ENCODE measurements at places on chromosomes 2 and 18.

- DNase-seq, result no peak
These were observed 83.2 kb downstream of the DDX1 start for GRCh38 chr2:15674637-15675455.

GRCh38 chr2:221518201-221518934 is 53.7 kb downstream of the EPHA4 start:
- DNase-seq, result no peak

GRCh38 chr18:35707674-35708073 is 126.1 kb downstream of the GALNT1 start:
- no peak for DNase-seq

GRCh38 chr2:172101821-172102390 is 794 bp downstream of the DLX2 start:
- DNase-seq, result no peak

- no peak for DNase-seq
These were observed 145.0 kb downstream of the DCC start for GRCh38 chr18:52484977-52485376.

DNA sequence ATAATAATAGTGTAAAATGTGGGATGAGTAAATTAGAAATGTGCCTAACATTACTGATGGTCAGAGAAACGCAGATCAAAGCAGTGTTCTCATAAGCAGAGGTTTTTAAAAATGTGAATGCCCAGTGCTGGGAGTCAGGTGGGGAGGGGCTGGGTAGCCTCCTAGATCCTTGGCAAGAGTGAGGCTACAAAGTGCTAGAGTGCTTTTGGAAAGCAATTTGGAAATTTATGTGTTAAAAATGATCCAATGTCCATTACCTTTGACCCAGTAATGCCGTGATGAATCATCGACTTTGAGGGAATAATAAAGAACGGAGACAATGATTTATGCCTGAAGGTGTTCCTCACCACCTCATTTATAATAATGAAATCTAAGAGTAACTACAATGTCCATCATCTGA is 44.9 kb upstream of the TWIST2 start:
- no peak for DNase-seq

DNA sequence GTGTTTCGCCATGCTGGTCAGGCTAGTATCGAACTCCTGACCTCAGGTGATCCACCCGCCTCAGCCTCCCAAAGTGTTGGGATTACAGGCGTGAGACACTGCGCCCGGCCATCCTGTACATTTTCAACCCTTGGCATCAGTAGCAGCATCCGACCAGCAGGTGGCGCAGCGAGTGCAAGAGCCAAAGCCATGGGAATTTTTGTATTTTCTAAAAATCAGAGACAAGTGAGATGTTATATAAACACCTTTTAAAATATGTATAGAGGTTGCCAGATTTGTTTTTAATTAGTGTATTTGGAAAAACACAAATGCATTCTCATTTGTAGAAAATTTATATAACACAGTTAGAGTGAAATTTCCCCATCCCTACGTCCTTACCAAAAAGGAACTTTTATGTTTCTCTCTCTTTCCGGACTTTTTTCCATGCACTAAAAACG is 36.8 kb downstream of the MOGAT1 start:
- DNase-seq, result no peak

- DNase-seq, result no peak
These were observed 100.7 kb downstream of the MYT1L start for GRCh38 chr2:2230433-2230817.

GRCh38 chr2:190103144-190103543 is 40.6 kb upstream of the MSTN start:
- no peak for DNase-seq

DNA sequence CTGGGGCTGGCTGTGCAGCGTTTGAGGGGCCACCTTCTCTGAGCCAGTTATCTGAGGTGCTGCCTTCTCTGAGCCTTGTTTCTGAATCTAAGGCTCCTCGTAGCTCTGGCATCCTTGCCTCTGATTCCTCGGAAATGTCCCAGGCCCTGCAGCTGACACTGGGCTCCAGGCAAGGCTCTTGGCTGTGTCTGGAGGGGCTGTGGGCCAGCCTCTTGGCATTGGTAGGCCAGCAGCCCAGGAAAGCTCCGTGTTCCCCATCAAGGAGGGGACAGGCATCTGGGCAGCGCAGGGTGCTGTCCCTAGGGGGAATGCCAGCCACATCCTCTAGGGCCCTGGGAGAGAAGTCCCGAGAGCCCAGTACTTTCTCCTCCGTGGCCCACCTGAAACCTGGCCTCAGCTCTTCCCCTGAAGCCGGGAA is 40.7 kb upstream of the TAF1B start:
- no peak for DNase-seq

DNA sequence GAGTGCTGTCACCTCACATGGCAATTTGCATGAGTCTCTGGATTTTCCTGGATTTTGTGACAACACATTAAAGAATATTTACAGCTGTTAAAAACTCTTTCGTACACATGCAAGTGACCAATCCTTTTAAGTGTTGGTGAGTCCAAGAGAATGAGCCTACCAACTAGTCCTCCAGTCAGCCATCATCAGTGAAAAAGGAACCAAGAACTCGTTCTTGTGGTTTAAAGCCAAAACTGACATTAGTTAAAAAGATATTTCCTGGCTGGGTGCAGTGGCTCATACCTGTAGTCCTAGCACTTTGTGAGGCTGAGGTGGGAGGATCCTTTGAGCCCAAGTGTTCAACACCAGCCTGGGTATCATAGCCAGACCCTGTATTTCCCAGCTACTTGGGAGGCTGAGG is 215.4 kb upstream of the ITGA4 start:
- no peak for DNase-seq
